Activated CD4-positive, alpha-beta memory T cell treated with anti-CD3 and anti-CD28 coated beads, Interleukin-2, amount 10 ng/mL, durations not matched to agents 7 days and 5 days (primary cell): ENCODE measurements at places on chromosomes 5 and 9.

DNA sequence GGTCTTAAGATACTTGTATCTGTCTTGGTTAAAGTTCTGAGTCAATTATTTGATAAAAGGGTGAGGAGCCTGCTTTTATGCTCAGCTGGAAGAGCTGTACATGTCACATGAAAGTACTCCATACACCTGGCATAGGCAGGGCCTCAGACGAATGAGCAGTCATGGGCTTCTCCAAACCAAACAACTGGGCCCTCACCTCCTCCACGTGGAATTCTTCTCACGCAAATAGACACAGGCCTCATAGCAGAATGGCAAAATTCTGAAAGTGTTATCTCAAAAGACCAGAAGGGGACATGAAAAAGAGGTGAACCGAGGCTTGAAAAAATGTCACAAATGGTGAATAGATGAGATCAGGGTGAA, 48.6 kb downstream of the FAM240B start:
- H3K36me3 ChIP-seq = no peaks in the 10 kb centered on the region
- H3K4me3 ChIP-seq = no peak overlapping the region
- H3K4me1 ChIP-seq = peaks cover 17% of the 10 kb centered on the region
- no peak overlapping the region for H3K27ac ChIP-seq
- DNase-seq = no peak
- H3K27me3 ChIP-seq = peaks cover 6% of the 10 kb centered on the region

DNA sequence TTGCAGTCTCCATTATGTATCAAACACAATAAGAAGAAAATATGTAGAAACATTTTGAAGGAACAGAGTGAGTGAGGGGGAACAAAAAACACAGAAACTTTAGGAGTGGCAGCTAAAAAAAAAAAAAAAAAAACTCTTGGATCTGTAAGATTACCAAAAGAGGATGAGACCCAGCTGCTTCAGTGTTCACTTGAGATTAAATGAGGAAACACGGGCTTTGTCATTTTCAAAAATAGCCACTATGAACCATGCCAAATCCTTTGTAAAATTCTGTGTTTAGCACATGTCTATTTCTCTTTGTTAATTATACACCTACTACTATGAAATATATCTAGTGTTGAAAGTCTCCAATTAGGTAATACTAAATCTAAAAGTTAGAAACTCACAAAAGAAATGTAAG, 485.9 kb downstream of the EFNA5 start:
- H3K4me3 ChIP-seq = no peak overlapping the region
- H3K27ac ChIP-seq = no peak overlapping the region
- H3K36me3 ChIP-seq = no peaks in the 10 kb centered on the region
- no peaks in the 10 kb centered on the region for H3K4me1 ChIP-seq

DNA sequence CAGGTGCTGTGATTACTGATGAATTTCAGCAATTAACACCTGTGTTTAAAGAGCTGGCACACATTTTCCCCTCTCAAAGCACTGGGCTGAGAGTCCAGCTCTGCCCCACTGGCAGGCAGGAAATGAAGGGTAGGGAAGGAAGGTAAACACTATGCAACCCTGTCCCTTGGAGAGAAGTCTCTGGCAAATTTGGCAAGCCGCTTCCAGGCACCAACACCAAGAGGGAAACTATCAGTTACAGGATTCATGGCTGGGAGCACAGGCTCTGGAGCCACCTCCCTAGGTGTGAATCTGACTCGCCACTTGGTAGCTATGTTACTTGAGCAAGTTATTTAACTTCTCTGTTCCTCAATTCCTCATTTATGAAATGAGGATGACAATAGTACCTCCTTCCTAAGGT, 3.3 kb downstream of the ANKS6 start:
- peaks cover 2% of the 10 kb centered on the region for H3K36me3 ChIP-seq
- no peak overlapping the region for H3K4me3 ChIP-seq

DNA sequence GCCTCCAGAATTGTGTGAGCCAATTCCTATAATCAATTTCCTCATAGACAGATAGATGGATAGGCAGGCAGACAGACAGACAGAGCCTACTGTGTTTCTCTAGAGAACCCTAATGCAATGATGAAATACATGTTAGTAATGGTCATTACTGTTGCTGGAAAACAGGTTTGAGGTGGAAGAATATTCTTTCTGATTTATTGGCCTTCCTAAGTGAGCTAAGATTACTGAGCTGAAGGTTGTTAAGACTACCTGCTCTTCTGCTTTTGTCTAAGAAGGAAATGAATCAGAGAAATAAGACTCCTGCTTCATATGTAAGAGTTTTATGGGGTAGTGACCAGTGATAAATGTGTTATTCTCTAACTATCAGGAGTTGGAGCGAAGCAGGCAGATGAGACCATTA, 219.9 kb downstream of the ELAVL2 start:
- no peaks in the 10 kb centered on the region for H3K4me1 ChIP-seq
- DNase-seq = no peak
- H3K36me3 ChIP-seq = no peaks in the 10 kb centered on the region
- no peak overlapping the region for H3K4me3 ChIP-seq
- H3K27ac ChIP-seq = no peak overlapping the region

GRCh38 chr9:134656334-134657006, 14.9 kb downstream of the COL5A1 start:
- no peaks in the 10 kb centered on the region for H3K36me3 ChIP-seq
- no peaks in the 10 kb centered on the region for H3K4me1 ChIP-seq
- H3K27me3 ChIP-seq = no peaks in the 10 kb centered on the region
